Renal cortical epithelial cell (primary cell): ENCODE measurements at places on chromosomes 16 and 17. TPM values are rescaled to one million over a fixed set of nuclear protein-coding genes. Genes with fewer than 3 reads are reported as not detected.

The MT1M gene
- 2.8 and 38.0 TPM in 2 replicates for total RNA-seq

The GNAO1 gene
- 8.3 TPM in 1 of 2 replicates, not detected in the other for total RNA-seq

GRCh38 chr16:68346892-68347480 is 36.2 kb downstream of the PRMT7 start:
- DNase-seq = no peak

DNA sequence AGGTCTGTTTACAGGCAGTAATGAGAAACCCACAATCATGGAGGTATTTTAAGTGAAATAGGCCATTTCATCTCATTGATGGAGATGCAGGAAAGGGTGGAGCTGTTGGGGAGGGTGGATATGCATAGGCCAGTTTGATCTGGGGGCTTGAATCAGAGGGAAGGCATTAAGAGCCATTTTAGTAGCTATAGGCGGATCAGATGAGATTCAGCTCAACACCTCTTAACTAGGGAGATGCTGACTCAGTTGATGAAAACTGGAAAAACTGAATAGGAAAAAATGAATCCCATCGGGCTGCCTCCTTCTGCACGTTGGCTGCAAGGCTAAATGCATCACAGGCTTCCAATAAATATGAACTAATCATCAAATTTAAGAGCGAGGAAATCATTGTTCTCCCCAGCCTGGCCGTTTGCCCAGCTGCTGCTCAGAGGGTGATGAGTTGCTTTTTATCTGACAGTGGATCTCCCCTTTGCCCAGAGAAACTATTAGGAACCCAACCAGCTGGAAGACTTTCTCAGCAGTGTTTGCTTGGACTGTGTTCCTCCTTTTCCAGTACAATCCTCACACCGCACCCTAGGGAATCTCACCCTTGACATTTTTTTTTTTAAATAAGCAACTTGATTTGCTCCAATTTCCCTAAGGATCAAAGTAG is 149.6 kb downstream of the SOX9 start:
- DNase-seq = peak; percentile 18

DNA sequence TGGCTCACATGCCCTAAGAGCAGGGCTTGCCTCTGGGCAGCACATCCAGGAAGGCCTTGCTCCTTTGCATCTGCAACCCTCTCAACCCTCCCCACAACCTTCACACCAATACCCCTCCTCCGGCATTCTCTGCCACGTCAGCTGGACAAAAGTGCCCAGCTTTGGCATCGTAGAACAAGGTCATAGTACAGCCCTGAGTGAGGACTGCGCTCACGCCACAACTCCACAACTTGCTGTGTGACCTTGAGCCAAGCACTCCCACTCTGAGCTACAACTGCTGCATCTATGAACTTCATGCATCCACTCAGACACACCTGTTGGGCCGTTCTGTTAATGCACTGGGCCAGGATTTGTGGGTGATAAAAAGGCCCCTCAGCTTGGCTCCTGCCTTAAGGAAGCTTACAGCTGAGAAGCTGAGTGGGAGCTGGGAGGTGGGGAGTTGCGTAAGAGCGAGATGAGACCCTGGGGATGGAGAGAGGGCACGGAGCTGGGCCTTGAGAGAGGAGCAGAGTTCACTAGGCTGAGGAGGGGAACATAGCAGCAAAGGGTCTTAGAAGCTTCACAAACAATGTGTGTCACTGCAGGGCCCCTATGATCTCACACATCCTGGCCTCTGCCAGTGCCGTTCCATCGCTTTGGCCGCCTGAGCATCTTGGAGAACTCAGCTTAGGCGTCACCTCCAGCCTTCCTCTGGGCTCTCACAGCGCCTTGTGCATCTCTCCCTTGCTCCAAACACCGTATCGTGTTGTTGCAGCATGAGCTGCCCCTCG is 8.6 kb upstream of the MRC2 start:
- DNase-seq = no peak

GRCh38 chr16:64892835-64893785 is 228.8 kb downstream of the CDH11 start:
- peak; percentile 35 for DNase-seq

DNA sequence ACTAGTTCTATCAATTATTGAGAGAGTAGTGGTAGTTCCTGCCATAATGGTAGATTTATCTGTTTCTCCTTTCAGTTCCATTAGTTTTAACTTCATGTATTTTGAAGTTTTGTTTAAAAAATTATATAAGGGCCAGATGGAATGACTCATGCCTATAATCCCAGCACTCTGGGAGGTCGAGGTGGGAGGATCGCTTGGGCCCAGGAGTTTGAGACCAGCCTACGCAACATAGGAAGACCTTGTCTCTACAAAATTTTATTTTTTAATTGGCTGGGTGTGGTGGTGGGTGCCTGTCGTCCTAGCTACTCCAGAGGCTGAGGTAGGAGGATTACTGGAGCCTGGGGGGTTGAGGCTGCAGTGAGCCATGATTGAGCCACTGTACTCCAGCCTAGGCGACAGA is 14.1 kb upstream of the UBTF start:
- no peak for DNase-seq

GRCh38 chr16:88456356-88457292 is 3.5 kb downstream of the ZFPM1 start:
- DNase-seq = peak; percentile 59

GRCh38 chr17:802901-803881 is 21.0 kb downstream of the MRM3 start:
- DNase-seq = no peak
